ENCODE measurements at places on chromosomes 1 and 21. TPM values are rescaled to one million over a fixed set of nuclear protein-coding genes. Genes with fewer than 3 reads are reported as not detected.
A peak's percentile ranks its signal among the peaks of the same experiment; 100 is the strongest.

DNA sequence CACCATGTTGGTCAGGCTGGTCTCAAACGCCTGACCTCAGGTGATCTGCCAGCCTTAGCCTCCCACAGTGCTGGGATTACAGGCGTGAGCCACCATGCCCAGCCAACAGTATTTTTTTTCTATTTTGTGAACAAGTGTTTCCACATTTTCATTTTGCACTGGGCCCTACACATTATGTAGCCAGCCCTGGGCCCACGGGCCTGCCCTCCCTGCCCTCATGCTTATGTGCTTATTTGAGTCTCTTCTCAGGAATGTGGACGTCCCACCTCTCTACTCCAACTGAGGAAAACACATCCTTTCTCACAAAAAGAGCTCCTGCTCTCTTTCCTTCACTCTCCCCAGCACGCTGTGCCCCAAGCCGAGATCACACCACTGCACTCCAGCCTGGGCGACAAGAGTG, 13.5 kb upstream of the ZBED6 start:
- no peak for DNase-seq

GRCh38 chr1:238581332-238581731, 690.6 kb upstream of the ZP4 start:
- DNase-seq, result peak; percentile 35

GRCh38 chr1:228455715-228456114, 31.5 kb upstream of the RNF187 start:
- DNase-seq, result peak; percentile 28

GRCh38 chr1:222466150-222466865, 81.6 kb downstream of the HHIPL2 start:
- no peak for DNase-seq

DNA sequence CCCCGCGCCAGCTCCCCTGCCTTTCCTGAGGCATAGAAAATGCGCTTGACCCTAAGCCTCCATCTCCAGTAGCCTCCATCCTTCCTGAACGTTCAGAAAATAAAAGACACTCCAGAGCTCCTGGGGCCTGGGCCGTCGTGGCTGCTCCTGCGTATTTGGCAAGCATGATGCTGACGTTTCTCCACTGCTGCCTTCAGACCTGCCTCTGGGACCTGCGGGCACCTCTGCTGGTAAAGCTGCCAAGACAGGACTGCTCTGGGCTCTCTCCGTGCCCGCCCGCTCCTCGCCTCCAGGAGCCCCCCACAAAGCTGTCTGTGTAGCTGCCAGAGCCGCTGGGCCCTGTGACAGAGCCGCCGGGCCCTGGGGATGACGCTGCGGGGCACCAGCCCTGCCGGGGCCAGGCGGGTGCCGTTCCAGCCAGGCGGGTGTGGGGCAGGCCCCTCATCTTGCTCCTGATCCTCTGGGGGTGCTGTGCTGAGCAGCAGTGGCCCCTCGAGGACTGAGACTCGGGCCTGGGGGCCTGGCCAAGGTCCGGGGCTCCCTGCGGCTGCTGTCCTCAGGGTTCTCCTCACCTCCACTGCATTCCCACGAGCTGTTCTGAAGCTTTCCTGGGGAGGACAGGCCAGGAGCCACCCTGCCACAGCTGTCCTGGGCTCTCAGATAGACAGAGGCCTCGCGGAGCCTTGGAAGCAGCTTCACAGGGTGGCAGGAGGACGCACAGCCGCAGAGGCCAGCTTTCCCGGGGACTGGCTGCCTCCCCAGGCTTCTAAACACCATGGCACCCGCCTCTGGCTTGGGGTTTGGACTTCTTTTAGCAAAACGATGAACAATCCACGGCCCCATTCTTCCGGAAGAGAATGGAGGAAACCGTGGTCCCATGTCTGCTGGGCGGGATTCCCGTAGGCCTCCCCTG, 48.1 kb downstream of the MORN1 start:
- DNase-seq, result no peak

- no peak for DNase-seq
Measured at GRCh38 chr1:203564024-203564423, 62.6 kb upstream of the ATP2B4 start.

DNA sequence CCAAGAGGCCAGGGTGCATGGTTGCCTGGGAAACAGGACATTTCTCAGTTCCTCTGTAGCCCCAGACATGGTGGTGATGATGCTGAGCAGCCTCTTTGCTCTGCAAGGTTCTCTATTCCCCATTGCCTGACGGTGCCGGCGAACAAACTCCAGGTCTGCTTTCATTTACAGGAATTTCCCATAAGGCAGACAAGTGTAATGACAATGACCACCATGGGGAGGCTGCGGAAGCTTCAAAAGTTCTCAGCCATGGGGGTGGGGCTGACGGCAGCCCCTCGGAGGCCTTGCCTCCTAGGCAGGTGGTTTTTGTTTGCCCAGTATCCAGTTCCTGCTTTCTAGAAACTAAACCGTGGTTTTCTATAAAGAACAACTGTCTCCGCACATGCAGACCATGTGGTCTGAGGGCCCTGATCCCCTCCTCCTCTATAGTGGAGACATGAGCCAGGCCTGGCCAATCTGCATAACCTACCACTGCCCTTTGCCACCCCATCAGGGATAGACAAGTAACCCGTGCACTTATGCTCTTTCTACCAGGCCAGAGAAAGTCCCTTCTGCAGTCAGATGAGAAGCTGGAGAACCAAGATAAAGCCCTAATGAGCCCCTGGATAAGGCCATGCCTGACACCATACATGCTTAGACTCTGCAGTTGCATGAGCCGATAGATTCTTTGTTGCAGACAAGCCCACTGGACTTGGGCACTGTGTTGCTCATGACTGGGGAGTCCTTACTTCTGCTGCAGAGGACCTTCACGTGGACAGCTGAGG, 54.1 kb downstream of the LDLRAD2 start:
- no peak for DNase-seq

The GJA8 gene
- not detected for total RNA-seq

The PTPRU gene
- 6.9 TPM for total RNA-seq

Data from fibroblast of villous mesenchyme (primary cell).